Esophagus squamous epithelium (tissue), 5 donors: ENCODE measurements at places on chromosomes 7 and 10. TPM values are rescaled to one million over a fixed set of nuclear protein-coding genes. Genes with fewer than 3 reads are reported as not detected.

DNA sequence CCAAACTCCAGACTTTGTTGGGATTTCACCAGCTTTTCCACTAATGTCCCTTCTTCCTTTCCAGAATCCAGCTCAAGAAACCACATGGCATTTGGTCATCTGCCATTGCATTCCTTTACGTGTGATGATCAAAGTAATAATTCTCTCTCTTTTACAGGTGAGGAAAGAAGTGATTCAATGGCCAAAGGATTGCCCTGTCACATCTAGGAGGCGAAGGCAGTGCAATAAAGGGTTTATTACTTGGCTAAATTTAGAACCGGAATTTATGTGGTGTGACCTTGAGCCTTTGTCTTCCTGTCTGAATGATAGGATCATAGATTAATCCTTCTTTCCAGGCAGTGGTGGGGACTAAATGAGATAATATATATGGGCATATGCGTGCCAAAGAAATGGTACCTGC lies 58.3 kb upstream of the COBL start:
- no peak for DNase-seq

DNA sequence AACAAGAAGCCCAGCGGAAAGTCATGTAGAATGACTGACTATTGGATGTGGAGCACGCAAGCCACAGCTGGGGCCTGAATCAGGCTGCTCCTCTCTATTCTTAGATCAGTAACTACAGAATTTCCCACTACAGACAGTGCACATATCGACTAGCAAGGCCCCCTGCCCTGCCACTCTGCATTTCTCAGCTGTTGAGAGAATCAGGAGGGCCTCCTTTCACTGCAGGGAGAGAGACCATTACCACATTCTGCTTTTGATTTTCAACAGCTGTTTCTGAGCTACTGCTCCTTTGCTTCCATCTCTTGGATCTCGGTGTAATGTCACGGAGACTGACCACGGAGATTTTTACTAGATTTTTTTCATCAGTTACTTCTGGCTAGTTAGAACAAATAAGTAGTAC lies 73.8 kb downstream of the PON1 start:
- DNase-seq = no peak

Gene DNAH11
- 0.91 TPM for total RNA-seq

DNA sequence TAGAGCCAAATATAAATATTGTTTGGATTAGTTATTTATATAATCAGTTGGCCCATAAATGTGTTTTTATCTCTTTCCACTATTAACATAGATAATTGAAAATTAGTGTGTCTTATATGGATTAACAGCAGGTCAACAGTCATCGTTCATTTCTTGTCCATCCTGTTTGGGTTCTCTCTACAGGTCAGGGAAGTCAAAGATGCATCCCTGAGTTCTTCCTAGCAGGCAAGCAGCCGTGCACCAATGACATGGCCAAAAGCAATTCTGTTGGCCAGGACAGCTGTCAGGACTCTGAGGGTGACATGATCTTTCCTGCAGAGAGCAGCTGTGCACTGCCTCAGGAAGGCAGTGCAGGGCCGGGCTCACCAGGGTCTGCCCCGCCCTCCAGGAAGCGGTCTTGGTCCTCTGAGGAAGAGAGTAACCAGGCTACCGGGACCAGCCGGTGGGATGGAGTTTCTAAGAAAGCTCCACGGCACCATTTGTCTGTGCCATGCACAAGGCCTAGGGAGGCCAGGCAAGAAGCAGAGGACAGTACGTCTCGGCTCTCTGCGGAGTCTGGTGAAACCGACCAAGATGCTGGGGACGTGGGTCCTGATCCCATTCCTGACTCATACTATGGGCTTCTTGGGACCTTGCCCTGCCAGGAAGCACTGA lies 15.9 kb downstream of the FBH1 start:
- DNase-seq = no peak

Gene RASSF4
- total RNA-seq = 1.7 TPM

GRCh38 chr10:76774987-76775603 lies 862.5 kb downstream of the KCNMA1 start:
- DNase-seq = no peak
